NB4 (cell line): ENCODE measurements at places on chromosomes 2 and 18.

GRCh38 chr2:211114826-211115455 lies 558.5 kb downstream of the CPS1 start:
- DNase-seq = no peak

DNA sequence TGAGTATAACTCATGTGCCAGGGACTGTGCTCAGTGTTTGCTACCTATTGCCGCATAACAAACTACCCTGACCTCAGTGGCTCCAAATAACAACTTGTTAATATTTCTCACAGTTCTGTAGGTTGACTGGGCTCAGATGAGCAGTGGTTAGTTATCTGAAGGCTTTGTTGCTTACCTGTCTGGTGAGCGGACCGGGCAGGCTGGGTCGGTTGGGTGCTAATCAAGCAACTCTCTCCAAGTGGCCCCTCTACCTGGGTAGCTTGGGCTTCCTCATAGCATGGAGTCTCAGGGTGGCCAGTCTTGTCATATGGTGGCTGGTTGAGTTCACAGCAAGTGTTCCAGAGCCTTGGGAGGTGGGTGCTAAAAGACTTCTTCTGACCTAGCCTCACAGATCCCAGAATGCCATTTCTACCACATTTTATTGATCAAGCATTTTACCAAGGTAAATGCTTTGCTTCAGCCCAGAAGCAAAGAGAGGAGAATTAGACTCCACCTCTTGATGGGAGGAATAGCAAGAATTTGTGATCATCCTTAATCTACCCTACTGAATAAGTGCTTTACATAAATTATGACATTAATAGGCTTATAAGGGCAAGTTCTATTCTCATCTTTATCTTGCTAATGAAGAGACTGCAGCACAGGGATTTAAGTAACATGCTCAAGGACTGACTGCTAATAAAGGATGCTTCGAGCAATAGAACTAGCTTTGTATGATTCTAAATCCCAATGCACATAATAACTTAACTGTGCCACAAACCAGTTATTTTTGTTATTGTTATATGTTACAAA lies 16.9 kb downstream of the RAB31 start:
- DNase-seq = no peak

- peak; percentile 40 for DNase-seq
Observed at GRCh38 chr2:225037415-225038230, 4.6 kb downstream of the DOCK10 start.

GRCh38 chr2:169254774-169255173 lies 107.6 kb downstream of the LRP2 start:
- DNase-seq = no peak

DNA sequence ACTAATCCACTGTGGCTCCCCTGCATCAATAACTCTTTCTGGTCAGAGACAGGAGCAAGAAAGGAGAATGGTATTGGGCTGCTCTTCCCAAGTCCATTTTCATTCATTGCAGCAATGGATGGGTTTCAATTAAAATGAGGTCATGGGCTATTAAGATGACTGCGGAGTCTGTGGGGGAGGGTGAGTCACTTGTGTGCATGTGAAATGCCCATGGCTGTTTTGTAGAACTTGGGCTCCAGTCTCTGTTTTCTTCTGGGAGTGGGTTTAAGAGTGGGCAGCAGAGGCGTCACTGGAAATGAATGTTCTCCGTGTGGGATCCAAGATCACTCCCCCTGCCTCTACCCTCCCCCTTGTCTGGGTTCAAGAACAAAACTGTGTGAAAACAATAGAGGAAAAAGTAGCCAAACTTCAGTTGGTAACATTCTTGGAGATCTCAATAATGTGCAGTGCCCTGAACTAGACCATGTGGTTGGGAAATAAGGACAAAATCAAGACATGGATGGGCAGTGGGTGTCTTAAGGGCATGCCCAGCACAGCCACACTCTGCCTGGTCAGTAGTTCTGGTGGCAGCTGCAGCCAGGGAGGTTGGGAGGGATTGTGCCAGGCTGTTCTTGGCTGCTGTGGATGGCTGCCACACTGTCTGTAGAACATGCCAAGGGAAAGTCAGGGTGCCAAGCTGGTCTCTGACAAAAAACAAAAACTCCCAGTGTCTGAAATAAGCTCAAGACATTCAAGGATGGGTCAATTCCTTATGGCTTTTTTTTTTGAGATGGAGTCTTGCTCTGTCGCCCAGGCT lies 68.2 kb upstream of the CXCR4 start:
- no peak for DNase-seq

GRCh38 chr2:28649481-28650265 lies 102.0 kb upstream of the PPP1CB start:
- DNase-seq = no peak

DNA sequence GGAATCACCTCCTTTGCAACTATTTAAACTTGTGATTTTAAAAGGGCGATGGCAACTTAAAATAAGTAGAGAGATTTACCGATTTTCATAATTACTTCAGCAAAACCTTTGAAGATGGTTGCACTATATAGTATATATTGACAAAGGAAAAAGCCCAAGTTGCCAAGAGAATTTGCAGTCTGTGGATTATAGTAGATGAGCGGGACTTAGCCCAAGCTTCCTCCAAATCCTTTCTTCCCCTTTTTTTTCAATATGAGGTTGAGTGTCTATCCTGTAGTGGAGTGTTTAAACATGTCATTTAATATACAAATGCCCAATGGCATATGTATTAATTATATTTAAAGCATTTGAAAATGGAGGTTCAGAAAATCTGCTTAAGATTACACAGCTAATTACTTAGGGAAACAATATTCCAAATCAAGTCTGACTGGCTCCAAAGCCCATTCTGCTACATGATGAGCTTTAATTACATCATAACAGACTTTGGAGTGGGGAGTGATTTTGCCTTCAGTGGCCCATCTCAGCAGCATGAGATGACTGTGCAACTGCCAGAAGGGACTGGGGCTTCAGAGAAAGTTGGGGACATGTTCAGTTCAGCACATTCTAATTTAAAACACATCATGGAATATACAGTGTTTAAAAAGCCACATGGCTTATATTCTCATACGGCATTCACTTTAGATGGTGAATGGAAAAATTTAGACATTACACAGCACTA lies 73.2 kb downstream of the COL3A1 start:
- no peak for DNase-seq

DNA sequence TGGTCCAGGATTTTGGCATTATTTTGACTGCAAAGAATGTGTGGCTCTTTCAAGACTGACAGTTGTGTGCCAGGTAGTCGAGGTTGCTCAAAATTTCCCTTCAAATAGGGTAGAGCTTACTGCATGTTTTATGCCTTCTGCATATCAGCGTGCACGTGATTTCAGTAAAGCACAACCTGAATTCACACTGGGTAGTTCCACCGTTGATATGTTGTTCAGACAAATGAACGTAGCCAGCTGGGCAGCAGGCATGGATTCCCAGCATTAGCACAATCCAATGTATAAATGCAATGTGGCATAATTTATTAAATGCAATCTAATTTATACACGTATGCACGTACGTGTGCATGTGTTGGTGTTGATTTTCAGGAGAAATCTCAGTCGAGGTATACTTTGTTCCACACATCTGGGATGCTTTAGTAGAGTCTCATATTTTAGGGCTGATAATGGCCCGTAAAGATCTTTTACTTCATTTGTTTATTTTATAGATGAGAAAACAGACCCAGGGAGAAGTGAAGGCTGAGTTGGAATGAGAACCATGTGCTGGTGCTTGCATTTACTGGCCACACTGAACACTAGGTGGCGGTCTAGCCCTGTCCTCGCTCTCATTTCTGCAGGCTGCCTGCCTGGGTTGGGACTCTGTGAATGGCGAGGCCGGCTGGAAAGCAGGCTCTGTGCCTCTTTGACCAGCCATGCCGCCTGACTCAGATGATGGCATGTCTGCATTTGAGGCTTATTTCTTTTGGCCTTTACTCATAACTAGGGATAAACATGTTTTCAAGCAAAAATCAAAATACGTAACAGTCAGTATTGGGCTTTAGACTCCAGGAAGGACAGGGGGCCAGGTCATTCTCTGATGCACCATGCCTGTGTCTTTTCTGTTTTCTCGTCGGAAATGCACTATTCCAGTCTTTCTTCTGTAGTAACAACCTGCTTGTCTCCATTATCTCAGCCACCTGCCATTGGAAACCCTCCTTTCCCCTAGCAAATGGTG lies 120.4 kb downstream of the RNF144A start:
- peak; percentile 78 for DNase-seq

DNA sequence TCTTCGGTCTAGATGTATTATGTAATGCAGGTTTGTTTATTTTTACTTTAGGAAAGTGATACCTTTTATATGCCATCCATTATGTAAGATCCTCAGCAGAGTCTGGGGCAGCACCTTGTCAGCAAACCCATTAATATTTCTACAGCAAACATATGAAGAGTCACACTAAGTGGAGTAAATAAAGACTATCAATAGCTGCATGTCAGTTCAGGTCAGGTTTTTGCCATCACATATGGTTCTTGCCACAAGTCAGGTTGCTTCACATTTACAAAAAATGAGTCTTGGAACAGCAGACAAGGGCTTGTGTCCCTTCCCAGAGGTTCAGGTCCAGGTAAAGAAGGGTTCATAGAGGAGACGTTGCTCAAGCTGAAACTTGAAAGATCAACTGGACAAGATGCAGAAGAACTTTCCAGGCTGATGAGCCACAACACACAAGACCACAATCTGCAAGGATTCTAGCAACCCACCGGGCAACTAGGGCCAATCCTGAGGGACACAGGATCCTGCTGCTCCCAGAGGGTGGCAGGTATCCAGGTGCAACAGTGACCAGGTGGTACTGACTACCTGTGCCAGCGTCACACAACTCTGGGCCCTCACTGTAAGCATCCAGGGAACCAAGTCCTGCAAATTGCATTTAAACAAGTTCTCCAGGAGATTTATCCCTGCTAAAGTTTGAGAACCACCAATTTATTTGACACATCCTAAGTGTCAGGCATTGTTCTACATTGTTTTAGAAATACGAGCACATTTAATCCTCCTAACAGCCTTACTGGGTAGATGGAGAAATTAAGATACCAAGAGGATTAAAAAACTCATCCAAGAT lies 215.8 kb downstream of the ALPK2 start:
- DNase-seq = no peak

GRCh38 chr18:62720766-62721613 lies 5.6 kb downstream of the PHLPP1 start:
- DNase-seq = no peak

DNA sequence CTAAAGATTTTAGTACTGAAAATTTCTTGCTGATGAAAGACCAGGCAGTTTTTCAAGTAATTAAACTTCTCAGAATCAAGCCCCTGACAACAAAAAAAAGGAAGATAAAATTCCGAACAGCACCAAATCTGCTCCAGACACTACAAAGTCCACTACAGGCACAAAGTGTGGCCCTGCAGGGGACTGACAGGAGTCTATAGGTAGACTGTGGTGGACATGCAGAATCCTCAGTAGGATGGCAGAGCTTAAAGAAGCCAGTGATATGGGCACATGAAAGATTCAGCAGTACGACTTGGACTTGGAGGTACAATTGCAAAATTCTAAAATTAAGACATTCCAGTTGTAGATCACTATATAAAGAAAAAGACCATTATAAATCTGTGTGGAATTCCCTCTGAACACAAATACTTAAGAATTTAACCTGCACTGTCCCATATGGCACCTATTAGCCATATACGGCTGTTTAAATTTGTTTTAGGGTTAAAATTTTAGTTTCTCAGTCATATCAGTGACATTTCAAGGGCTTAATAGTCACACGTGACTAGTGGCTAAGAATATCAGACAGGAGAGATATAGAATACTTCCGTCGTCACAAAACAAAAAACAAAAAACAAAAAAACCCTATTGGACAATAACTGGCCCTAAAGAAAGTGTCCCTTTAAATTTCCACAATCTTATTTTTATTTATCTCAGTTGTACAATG lies 32.0 kb downstream of the SFT2D3 start:
- no peak for DNase-seq

DNA sequence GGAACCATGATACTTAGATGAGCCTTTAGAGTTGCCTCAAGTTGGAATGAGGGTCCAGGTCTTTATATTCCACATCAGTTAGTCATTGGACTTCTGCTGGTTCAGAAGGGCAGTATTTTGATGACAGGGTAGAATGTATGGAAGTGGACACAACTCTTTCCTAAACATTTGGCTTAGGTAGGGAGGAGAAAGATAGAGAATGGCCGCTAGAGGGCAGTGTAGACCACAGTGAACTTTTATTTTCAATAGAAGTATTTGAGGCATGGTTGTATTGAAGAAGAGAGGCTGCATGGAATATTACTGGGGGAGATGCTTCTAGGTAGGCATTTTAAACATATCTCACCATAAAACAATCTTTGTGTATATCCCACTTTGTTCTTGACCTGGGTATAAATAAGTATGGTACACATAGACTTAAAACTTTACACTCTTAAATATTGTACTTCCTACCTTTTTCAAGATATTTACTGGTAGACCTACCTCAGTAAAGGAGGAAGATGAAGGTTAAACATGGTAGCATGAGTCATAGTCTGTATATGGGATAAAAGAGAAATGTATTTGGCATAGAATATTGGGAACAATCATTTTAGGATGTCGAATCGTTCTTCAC lies 497.6 kb upstream of the FAM98A start:
- DNase-seq = peak; percentile 68

GRCh38 chr2:68645523-68645922 lies 2.1 kb downstream of the PROKR1 start:
- peak; percentile 25 for DNase-seq

GRCh38 chr2:191565647-191566198 lies 112.2 kb upstream of the NABP1 start:
- peak; percentile 60 for DNase-seq

- no peak for DNase-seq
Observed at GRCh38 chr2:46032996-46033395, 264.2 kb upstream of the EPAS1 start.

- no peak for DNase-seq
Observed at GRCh38 chr2:239688840-239689239, 288.0 kb upstream of the HDAC4 start.

DNA sequence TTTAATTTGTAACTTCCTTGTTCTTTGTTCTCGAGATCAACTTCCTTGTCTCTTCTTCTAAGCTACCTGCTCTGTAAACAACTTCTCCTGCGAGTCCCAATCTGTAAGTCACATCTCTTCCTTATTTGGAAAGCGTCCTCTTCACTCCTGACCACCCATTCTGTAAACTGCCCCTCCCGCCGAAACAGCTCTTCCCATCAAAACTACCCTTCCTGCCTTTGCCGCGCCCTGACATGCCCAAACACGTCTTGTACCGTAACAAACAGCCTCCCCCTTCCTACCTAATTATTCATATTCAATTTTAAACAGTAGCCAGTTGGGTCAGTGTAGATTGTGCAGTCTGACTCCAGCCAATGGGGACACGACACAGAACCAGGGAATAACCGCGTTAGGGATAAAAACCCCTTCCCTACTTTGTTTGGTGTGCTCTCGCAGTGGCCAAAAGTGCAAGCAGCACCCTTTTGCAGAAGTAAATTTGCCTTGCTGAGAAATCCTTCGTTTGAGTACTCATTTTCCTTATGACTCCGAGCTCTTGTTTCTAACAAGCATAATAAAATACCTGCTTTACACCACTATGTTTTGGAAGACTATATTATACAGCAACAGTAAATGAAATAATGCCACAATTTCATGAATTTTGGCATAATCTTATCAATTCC lies 39.8 kb downstream of the PIAS2 start:
- DNase-seq = no peak

DNA sequence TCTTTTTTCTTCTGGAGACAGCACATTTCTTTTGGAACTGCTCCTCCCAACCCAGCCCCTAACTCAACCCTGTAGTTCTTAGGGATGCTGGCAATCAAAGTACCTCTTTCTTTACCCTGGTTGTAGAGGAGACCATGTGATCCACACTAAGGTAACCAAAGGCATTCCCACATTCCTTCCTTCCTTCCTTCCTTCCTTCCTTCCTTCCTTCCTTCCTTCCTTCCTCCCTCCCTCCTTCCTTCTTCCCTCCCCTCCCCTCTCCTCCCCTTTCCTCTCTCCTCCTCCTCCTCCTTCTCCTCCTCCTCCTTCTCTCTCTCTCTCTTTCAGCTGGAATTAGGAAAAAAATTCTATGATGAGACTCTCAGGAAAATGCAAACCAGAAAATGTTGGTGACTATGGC lies 13.8 kb upstream of the RAPH1 start:
- no peak for DNase-seq
